Stimulated activated CD4-positive, alpha-beta T cell treated with anti-CD3 and anti-CD28 coated beads, Interleukin-2, amount 100 ng/mL, for 48 hours (primary cell): ENCODE measurements at places on chromosomes 7 and 10.

GRCh38 chr10:58431903-58432302, 46.7 kb downstream of the TFAM start:
- no peak for DNase-seq

DNA sequence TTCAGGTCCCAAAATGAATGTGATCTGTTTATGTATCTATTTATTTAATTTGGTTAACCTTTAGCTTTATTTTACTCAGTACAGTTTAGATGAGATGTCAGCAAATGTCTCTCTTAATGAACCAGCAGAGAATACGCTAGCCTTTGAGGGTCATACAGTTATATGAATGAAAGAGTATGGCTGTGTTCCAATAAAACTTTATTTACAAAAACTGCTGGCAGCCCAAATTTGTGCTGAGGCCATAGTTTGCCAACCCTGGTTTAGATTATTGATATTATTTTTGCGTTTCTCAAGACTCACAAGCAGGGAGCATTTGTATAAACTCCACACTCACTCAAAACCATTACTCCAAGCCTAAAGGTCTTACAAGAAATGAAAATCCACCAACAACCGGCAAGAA, 323.4 kb upstream of the NRP1 start:
- DNase-seq = no peak

GRCh38 chr7:121351682-121352081, 22.9 kb downstream of the WNT16 start:
- no peak for DNase-seq

- DNase-seq = no peak
Measured at GRCh38 chr7:116197360-116197759, 13.0 kb upstream of the TES start.

DNA sequence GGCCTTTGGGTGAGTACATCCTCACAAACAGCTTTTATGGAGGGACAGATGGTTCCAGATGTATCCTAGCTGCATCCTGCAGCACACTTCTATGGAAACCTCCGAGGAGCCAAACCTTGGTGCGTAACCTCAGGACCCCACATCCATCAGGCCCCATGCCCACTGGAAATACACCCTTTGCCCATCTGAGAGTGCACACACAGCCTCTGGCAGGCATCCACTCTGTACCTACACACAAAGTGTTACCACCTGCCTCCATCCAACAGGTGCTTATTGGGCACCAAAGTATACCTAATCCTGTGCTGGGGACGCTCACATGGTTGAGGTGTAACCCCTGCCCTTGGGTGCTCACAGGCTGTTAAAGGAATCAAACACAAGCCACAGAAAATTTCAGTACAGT, 117.9 kb downstream of the ADCY1 start:
- DNase-seq = no peak

- DNase-seq = no peak
Measured at GRCh38 chr10:52780391-52781155, 8.0 kb upstream of the MBL2 start.

- no peak for DNase-seq
Measured at GRCh38 chr7:27207348-27207985, 7.6 kb upstream of the HOXA13 start.

DNA sequence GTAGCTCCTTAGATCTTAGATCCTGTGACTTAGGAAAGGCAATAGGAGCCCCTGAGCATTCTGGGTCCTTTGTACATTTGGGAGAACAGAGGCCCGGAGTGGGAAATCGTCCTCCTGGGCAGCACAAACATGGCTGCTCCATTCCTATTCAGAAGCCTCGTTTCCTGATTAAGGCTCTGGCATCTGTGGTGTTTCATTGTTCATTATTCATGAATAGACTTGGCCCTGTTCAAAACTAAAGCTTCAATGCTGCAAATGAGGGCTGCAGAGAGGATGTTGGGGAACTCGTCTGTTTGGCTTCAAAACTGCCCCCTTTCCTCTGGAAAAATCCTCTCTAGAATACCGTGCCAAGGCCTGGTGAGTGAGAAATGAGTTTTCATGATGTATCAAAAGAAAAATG, 3.4 kb upstream of the HTRA1 start:
- no peak for DNase-seq

DNA sequence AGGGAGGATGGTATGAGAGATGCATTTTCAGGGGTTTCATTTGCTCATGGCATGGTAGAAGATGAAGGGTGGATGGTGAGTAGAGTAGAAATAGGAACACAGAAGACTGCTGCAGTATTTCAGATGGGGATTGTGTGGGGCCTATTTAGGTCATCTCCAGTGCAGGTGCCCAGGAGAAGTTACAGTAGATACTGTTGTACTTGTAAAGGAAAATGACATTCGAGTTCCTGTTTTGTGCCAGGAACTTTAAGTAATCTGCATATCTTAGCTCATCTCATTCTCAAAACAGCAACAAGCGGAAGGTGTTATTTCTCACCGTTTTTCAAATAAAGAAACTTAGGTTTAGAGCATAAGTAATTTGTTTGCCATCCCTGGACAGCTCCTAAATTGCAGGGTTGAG, 156.2 kb downstream of the AUTS2 start:
- no peak for DNase-seq

- DNase-seq = no peak
Measured at GRCh38 chr10:3647074-3647473, 137.9 kb downstream of the KLF6 start.
